ENCODE measurements at places on chromosomes 3 and 15. TPM values are rescaled to one million over a fixed set of nuclear protein-coding genes. Genes with fewer than 3 reads are reported as not detected.

The TBC1D23 gene
- total RNA-seq, result 39.4 TPM

The UBE2E2 gene
- 38.2 TPM for total RNA-seq

The SORD gene
- 34.0 TPM for total RNA-seq

The RLBP1 gene
- not detected for total RNA-seq

The SPRED1 gene
- 29.6 TPM for total RNA-seq

The PLSCR4 gene
- total RNA-seq, result 3.5 TPM

The SEMA5B gene
- total RNA-seq, result 1.2 TPM

The CASR gene
- not detected for total RNA-seq

The CTXND1 gene
- total RNA-seq, result not detected

The RBP2 gene
- total RNA-seq, result not detected

The MEIS2 gene
- 9.3 TPM for total RNA-seq

The NANOGP8 gene
- total RNA-seq, result not detected

The CCDC54 gene
- not detected for total RNA-seq

The C3orf80 gene
- 0.05 TPM for total RNA-seq

The SEC62 gene
- total RNA-seq, result 89.9 TPM

The CFAP20DC gene
- 4.0 TPM for total RNA-seq

The TRIM71 gene
- total RNA-seq, result 0.18 TPM

The FRMD5 gene
- total RNA-seq, result 18.3 TPM

The CYP1A2 gene
- total RNA-seq, result not detected

The SEMA3G gene
- total RNA-seq, result 1.6 TPM

The ANKRD34C gene
- not detected for total RNA-seq

The SAMMSON gene
- total RNA-seq, result not detected

The EFCC1 gene
- 0.15 TPM for total RNA-seq

The VIPR1 gene
- 0.41 TPM for total RNA-seq

The PLCL2 gene
- total RNA-seq, result 3.0 TPM

The SMCO1 gene
- total RNA-seq, result not detected

The SLC24A5 gene
- not detected for total RNA-seq

The NMNAT3 gene
- 1.9 TPM for total RNA-seq

The LEKR1 gene
- not detected for total RNA-seq

The SUCLG2 gene
- total RNA-seq, result 28.3 TPM

The NOX5 gene
- 0.26 TPM for total RNA-seq

The CATSPER2 gene
- total RNA-seq, result 3.5 TPM

The CFAP100 gene
- not detected for total RNA-seq

The PLS1 gene
- total RNA-seq, result 36.1 TPM

The ITIH1 gene
- total RNA-seq, result 0.31 TPM

The IL17RD gene
- 3.5 TPM for total RNA-seq

The MAGEF1 gene
- 27.7 TPM for total RNA-seq

The REC114 gene
- total RNA-seq, result not detected

The ASTE1 gene
- total RNA-seq, result 7.4 TPM

The KLHL40 gene
- not detected for total RNA-seq

The IL12A gene
- not detected for total RNA-seq

The ACAD11 gene
- 15.4 TPM for total RNA-seq

The MUC20 gene
- not detected for total RNA-seq

The SLC9C1 gene
- not detected for total RNA-seq

The ROPN1B gene
- 0.26 TPM for total RNA-seq

Data from Panc1 (cell line).